ENCODE measurements at places on chromosomes 6 and 20. TPM values are rescaled to one million over a fixed set of nuclear protein-coding genes. Genes with fewer than 3 reads are reported as not detected.

GRCh38 chr6:50840112-50840810 lies 21.6 kb downstream of the TFAP2B start:
- no peak for DNase-seq

DNA sequence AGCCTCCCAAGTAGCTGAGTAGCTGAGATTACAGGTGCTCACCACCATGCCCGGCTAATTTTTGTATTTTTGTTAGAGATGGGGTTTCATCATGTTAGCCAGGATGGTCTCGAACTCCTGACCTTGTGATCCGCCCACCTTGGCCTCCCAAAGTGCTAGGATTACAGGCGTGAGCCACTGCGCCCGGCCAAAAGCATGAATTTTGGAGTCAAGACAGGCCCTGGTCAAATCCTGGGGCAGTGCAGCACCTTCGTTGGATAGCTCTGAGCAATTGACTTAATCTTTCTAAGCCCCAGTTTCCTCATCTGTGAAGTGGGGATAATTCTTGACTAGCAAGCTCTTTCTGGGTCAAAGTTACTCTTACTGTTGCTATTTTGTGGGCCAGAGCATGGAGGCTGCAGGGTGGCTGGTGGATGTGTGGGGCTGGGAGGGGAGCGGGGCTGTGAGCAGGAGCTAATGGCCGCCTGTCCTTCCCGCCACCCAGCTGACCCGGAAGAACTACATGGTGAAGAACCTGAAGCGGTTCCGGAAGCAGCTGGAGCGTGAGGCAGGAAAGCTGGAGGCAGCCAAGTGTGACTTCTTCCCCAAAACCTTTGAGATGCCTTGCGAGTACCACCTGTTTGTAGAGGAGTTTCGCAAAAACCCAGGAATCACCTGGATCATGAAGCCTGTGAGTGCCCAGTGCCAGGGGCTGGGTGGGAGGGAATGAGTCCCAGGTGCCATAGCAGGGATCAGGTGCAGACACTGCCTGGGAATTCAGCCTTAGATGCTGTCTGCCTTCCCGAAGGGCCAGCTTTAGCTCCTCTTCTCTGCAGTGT lies 39.0 kb downstream of the TTLL9 start:
- DNase-seq: no peak

DNA sequence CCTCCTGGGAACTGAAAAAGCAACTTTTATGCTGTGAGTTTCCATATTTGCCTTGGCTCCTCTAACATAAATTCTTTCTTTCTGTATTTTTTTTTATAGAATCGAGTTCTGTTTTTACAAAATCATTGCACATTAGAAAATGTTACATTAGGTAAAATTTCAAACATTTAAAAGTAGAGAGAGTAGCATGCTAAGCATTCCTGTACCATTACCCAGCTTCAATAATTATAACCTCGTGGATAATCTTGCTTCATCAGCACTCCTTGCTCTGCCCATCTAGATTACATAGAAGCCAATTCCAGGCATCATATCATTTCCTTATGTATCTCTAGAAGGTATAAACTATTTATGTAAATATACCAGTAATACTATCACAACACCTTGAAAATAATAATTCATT lies 15.4 kb upstream of the FBXO30 start:
- DNase-seq: no peak

DNA sequence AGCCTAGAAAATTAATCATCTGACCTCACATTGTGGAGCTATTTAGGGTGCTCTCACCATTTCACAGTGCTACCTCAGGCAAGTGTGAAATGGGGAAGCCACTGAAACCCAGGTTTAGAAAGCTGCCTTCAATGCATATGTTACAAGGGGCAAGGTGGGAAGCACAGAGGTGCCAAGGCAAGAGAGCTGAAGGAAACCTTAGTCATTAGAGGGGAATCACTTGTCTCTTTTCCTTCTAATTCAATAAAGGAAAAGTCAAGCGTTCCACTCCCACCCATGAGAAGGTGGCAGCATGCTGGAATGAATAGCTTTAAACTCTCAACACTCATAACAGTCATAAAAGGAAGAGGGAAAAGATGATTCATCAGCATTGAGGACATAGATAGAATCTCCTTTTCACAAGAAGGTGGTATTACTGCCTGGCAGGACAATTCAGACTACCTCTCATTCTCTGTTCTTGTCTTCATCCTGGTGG lies 251.9 kb upstream of the IRAK1BP1 start:
- no peak for DNase-seq

The ZCCHC3 gene
- polyA plus RNA-seq: 24.6 TPM
